ENCODE measurements at places on chromosomes 3 and 15.
A peak's percentile ranks its signal among the peaks of the same experiment; 100 is the strongest.

DNA sequence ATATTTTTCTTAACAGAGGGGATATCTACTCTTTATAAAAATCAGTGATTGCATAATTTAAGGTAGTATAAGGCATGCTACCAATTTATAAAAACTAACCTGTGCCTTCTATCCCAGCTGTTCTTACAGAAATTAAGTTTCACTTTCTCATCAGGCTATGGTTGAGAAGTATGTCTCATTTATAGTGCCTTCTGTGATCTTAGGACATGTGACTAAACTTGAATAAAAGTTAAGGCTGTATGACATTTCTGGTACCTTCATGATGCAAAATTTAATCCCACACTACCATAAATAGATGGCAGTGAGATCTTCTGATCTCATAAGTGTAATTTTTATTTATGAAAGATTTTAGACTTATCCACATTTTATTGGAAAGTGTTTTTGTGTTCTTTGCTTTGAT lies 12.6 kb downstream of the TIPARP start:
- DNase-seq, result no peak

- no peak for DNase-seq
Observed at GRCh38 chr3:96192966-96193550, 621.3 kb upstream of the EPHA6 start.

GRCh38 chr3:14143271-14144225 lies 18.7 kb downstream of the TMEM43 start:
- DNase-seq, result peak; percentile 94

DNA sequence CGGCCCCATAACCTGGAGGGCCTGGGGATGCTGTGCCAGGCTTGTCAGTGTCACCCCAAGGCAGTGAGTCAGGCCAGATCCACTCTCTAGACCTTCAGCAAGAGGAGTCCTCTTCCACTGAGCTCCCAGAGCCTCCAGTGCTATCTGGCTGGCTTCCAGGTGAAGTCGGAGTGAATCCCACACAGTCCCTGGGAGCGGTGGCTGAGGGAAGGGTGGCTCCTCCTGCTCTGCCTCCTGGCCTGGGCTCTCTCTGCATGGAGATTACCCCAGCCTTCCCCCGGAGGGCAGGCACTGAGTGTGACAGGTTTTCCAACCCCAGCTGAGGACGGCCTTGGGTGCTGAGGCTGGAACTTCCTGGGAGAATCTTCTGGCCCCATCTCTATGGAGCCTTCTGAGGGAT lies 82.7 kb downstream of the EPHB1 start:
- no peak for DNase-seq

GRCh38 chr3:4865714-4866113 lies 113.5 kb upstream of the BHLHE40 start:
- no peak for DNase-seq

- no peak for DNase-seq
Observed at GRCh38 chr3:42685363-42685881, at the start of gene KLHL40. KLHL40 (plus strand) TSS chr3:42685537; CDS start chr3:42685619, 82 bp downstream.

DNA sequence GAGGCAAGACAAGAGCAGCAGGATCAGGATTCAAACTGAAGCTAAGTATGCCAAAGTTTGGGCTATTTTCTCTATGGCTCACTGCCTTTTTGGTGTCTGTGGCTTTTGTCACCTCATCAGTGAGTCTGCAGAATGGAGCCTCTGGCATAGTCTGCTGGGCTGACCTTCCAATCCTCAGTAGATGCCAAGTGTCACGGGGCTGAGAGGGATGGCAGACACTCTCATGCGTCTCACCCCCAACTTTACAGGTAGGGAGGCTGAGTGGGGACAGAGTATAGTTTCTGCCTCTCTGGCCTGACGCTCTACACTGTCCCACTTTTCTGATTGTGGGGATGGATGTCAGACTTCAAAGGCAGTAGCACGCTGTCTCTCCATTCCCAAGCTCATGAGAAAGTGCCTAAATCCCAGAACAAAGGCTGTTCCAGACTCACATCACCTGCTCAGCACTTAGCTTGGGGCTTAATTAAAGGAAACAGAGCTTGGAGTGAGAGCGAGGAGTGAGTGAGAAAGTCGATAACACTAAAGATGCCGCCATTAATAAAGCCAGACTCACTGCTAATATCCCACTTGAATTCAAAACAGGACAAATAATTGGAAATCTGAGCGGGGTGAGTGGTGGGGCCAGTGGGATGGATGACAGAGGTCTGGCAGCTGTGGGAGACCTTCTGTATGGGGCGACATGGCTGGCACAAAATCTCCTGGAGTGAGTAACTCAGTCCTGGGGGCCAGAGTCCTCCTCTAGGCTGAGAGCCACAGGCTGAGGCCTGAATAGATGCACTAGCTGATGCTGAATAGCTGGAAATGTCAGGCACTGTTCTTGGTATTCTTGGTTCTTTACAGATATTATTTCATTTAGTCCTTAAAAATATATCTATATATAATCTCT lies 78.4 kb upstream of the MRPS22 start:
- no peak for DNase-seq

- DNase-seq, result peak; percentile 30
Observed at GRCh38 chr3:98563661-98564281, 29.6 kb downstream of the CPOX start.

- no peak for DNase-seq
Observed at GRCh38 chr3:156793851-156794250, 32.3 kb upstream of the LEKR1 start.

GRCh38 chr3:25555695-25556437 lies 108.8 kb downstream of the TOP2B start:
- DNase-seq, result no peak

DNA sequence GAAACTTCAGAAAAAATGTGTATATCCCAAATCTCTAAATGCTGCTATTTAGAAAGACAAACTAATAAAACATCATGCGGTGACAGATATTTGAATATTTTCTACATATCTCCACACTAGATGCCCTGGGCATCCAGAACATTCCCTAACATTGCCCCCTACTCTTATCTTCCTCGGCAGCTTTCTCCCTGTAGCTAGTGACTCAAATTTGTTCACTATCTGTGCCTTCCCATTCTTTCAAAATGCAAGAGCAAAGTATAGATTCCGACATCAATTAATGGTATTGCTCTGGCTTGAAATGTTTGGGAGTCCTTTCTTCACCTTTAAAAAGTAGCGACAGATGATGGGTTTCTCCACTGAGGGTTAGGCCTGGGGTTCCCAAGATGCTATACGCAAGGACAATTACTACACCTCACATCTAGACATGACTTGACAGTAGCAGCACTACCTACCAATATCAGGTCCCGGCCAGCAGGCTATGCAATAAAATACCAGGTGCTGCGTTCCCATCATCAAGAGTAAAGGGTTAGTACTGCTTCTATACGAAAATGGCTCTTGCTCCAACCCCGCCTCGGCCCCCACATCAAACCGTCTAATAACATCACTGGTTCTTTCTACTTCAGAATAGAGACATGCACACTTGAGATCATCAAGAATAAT lies 631 bp downstream of the UBR1 start:
- no peak for DNase-seq

DNA sequence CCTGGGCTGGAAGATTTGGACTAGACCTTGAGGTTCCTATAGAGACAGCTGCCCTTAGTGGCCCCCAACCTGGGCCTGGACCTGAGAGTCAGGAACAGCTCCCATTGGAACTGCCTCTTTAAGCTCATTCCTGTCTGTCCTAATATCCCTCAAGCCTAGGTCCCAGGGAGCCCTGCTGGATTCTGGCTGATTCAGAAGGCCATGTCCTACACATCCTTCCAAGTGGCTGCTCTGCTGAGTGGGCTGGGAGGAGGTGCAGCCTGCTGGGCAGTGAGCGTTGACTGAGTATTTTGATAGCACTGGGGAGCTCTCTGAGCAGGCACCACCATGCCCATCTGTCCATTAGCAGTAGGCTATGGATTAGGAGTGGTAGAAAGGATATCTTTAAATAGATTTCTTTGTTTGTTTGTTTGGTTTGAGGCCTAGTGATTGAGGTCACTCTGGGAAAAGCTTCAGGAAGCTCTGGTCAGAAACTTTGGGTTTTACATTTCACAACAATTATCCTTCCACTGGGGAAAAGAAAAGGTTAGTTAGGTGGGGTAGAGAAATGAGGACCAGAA lies 54.6 kb upstream of the ATOSA start:
- no peak for DNase-seq

- DNase-seq, result no peak
Observed at GRCh38 chr3:192408007-192408646, 319.2 kb downstream of the FGF12 start.

DNA sequence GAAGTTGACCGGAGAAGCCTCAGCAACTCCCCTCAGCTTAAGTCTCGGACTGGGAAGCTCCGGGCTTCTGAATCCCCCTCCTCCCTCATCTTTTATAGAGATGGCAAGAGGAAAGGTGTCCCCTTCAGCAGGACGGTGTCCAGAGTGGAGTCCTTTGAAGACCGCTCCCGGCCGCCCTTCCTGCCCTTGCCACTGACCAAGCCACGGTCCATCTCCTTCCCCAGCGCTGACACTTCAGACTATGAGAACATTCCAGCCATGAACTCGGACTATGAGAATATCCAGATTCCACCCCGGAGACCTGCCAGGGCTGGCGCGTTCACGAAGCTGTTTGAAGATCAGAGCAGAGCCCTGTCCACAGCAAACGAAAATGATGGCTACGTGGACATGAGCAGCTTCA lies 2.4 kb downstream of the FGD5 start:
- no peak for DNase-seq

DNA sequence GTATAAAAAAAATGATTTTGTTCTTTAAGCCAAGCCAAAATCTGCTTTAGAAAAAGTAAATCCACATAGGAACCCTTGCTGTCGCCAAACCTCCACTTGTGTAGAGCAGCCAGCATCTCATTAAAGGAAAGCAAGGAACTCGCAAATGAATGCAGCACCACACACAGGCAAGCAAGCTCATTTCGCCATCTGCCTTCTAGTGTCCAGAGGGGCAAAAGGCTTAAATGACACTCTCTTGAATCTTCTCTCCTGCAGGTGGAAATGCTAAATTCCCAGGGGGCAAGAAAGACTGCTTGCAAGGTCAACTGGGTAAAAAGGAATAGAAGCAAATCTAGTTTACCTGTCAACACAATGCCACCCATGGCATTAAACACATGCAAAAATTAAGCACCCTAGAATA lies 2.4 kb downstream of the MB21D2 start:
- peak; percentile 61 for DNase-seq

DNA sequence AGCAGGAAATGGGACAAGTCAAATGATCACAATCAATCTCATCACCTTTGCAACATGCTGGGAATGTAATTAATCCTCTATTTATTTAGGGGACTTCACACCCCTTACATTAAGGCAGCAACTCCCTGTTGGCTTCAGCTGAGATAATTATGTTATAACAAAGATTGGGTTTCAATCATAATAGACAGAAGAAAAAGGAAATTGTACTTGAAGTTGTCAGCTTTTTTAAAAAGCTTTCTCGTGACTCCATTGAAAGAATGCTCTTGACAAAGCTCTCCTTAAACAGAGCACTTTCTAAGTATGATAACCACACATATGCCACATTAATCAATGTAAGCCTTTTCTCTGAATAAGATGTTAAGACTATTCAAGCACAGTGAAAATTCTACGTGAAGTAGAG lies 65.7 kb downstream of the SHQ1 start:
- DNase-seq, result no peak

DNA sequence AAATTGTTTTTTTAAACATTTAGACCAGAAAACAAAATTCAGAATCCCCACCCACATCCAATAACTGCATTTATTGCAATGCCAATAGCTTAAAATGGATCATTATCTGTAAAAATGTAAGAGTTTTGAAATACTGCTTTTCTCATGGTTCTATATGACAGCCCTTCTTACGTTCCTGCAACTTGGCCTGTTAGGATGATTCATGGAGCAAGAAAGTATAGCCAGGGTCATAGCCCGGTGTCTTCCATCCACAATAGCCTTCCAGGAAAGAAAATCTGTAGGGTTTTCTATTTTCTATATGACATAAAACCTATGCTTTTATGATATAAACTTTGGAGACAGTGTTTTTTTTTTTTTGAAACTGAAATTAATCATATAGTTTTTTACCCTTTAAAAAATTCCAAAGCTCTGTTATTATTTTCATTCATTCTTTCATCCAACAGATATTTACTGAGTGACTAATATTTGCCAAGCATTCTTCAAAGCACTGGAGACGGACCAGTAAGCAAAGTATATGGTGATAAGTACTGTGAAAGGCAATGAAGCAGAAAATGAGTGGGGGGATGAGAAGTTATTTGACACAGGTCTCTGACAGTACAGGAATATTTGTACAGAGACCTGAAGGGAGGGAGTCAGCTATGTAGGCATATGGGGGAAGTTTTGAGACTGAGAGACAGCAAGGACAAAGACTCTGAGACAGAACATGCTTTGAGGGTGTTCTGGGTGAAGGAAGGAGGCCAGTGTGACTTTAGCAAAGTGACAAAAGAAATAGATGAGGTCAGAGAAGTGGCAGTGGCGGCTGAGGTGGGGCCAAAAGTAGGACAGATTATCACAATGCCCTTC lies 29.0 kb upstream of the SLC2A2 start:
- DNase-seq, result peak; percentile 78

- DNase-seq, result peak; percentile 27
Observed at GRCh38 chr3:192772240-192772894, 45.0 kb upstream of the FGF12 start.

GRCh38 chr15:88307344-88307743 lies 50.8 kb upstream of the NTRK3 start:
- no peak for DNase-seq

DNA sequence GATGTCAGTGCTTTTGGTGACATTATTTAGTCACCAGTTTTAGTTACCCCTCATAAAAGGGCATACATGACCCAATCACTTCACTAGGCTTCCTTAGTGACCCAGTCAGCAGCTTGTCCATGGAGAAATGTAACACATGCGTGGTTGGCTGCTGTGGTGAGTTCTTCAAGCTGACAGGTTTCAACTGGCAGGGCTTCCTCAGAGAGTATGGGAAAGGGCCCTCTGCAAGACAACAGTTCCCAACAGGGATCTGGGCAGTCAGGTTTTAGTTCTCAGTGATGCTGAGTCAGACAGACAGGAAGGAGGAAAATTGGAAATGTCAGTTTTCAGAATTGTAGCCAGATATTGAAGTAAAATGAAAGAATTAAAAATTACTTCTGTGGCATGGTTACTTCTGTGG lies 282.5 kb downstream of the TBL1XR1 start:
- DNase-seq, result no peak

- DNase-seq, result no peak
Observed at GRCh38 chr15:90080458-90080755, 21.9 kb downstream of the IDH2 start.

DNA sequence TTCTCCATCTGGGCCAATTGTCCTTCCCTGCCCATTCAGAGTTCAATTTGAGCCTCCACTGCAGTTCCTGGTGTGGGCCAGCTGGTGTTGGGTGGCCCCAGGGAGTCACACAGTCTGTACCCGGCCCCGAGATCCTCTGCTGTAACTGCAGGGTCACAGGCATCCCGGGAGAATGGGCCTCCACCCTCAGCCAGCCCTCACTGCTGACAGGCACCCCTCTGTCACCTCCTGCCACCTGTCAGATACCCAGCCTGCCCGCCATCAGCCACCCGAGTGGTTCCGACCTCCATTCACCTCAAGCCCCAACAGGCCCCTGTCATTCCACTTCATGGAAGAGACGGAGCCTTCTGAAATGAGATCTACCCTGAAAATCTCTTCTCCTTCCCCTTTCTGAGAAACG lies 73.2 kb downstream of the ST8SIA2 start:
- DNase-seq, result no peak

GRCh38 chr3:86047161-86047560 lies 943.8 kb downstream of the VGLL3 start:
- DNase-seq, result no peak
